ENCODE measurements at places on chromosomes 12 and 14.

DNA sequence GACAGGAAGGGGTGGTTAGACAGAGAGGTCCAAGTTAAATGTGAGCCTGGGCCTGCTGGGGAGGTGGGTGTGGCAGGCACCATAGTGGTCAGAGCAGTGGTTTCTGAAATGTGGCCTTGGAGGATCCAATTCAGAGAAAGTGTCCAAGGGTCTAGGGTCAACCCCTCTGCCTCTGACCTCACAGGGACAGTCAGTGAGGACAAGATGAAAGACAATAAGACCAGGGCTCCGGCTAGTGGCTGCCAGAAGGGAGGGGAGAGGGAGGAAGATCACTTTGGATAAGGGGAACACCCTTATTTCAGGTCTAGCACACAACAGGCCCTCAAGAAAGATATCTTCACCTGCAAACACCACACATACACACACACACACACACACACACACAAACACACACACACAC is 335.1 kb downstream of the MED13L start:
- no peak for DNase-seq

GRCh38 chr12:5656836-5657235 is 224.9 kb downstream of the NTF3 start:
- DNase-seq: no peak

GRCh38 chr14:101810897-101811621 is 49.5 kb downstream of the PPP2R5C start:
- no peak for DNase-seq

DNA sequence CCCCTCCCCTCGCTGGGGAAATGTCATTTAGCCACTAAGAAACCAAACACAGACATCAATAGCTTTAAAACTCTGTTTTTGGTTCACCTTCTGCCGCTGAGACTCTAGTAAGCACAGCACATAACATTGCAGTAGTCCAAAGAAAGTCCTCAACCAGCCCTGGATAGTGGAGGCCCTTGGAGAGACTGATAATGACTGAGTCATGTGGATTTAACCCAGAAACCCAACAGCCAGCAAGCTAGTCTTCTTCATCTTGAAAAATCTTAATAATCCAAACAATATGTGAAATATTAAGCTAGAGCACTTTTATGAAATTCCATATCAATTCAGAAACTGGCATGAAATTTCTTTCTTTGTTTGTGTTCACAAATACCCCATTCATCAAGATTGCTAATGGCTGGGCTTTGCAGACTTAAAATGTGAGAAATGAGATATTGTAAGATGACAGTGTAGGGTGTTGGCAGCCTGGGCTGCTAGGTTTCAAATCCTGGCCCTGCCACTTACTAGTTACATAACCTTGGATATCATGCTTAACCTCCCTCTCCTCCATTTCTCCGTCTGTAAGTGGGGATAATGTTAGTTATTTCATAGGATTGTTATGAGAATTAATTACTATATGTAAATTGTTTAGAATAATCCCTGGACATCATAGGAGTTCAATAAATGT is 40.1 kb downstream of the RERG start:
- DNase-seq: no peak

Data from central memory CD4-positive, alpha-beta T cell (primary cell).